Peyer's patch (tissue), 4 donors: ENCODE measurements at places on chromosomes 2 and 18. TPM values are rescaled to one million over a fixed set of nuclear protein-coding genes. Genes with fewer than 3 reads are reported as not detected.

The GPR45 gene
- not detected for total RNA-seq

DNA sequence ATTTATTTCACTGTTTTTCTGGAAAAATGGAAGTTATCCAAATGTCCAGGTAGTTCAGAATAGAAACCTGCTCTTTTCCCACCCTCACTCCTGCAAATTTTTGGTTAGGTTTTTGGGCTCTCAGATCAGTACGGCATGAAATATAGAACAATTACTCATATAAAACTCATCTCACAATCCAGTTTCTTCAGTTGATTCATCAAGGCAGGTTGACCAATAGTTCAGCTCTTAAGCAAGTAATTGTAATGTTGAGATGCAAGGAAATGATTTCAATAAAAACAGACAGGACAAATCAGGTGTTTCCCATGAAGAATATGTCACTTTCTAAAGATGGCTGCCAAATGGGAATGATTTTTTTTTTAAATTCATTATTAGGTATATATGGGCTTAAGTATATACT is 2.0 kb downstream of the RAB27B start:
- no peak for DNase-seq
- no peak overlapping the region for H3K27ac ChIP-seq
- H3K4me1 ChIP-seq = no peaks in the 10 kb centered on the region

The TCF23 gene
- total RNA-seq = not detected

GRCh38 chr18:5538544-5538943 is 5.3 kb downstream of the EPB41L3 start:
- no peak overlapping the region for H3K27ac ChIP-seq
- no peaks in the 10 kb centered on the region for H3K4me1 ChIP-seq
- no peaks in the 10 kb centered on the region for H3K27me3 ChIP-seq
- no peaks in the 10 kb centered on the region for H3K36me3 ChIP-seq

GRCh38 chr2:67633212-67633856 is 236.2 kb downstream of the ETAA1 start:
- no peaks in the 10 kb centered on the region for H3K4me1 ChIP-seq
- H3K36me3 ChIP-seq = no peaks in the 10 kb centered on the region
- H3K27me3 ChIP-seq = no peaks in the 10 kb centered on the region

The MORN2 gene
- 2.5 TPM for total RNA-seq

- H3K27ac ChIP-seq = no peak overlapping the region
- no peak overlapping the region for H3K4me3 ChIP-seq
- no peaks in the 10 kb centered on the region for H3K36me3 ChIP-seq
- DNase-seq = peak; percentile 34
- peaks cover 16% of the 10 kb centered on the region for H3K4me1 ChIP-seq
These were observed 3.0 kb upstream of the ADRA2B start for GRCh38 chr2:96119389-96119751.

The SMAD4 gene
- 106 TPM for total RNA-seq

The CNPPD1 gene
- 14.0 TPM for total RNA-seq

DNA sequence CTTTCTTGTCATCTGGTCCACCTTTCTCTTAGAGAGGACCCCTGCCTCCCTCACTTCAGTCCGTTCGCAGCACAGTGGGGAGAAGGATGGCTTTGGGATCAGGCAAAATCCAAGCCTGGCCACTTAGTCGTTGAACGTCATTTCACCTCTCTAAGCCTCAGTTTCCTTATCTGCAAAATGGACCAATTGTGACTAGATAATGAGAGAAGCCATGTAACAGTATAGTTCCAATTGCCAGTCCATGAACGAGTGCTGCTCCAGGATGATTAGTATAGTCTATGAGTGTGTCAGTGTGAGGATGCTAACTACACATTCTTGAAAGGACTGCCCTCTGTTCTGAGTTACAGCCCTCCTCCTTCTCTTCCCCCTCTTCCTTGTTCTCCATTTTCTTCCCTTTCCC is 1.1 kb downstream of the INHA start:
- no peak for DNase-seq
- no peaks in the 10 kb centered on the region for H3K27me3 ChIP-seq

The TCF7L1 gene
- total RNA-seq = 2.4 TPM

The DCDC2C gene
- not detected for total RNA-seq

DNA sequence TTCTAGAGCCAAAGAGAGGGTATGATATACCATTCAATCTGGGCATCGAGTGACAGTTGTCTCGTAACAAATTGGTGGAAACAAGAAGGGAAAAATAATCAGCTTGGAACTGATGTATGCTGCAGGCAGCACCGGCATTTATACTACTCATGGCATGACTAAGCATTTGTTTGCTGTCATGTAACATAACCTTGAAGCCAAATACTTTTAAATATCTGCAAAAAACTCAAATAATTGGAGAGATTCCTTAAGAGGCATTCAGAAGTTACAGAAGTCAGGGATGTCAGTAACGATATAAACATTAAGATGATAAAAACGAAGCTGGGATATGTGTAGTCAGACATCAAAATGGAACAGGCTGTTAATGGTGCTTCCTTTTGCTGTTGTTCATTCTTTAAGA is 157.3 kb upstream of the MMADHC start:
- no peaks in the 10 kb centered on the region for H3K36me3 ChIP-seq
- H3K4me1 ChIP-seq = no peaks in the 10 kb centered on the region
- H3K4me3 ChIP-seq = no peak overlapping the region
- no peaks in the 10 kb centered on the region for H3K27me3 ChIP-seq
- DNase-seq = no peak
- H3K27ac ChIP-seq = no peak overlapping the region

The ANTXR1 gene
- total RNA-seq = 17.7 TPM

DNA sequence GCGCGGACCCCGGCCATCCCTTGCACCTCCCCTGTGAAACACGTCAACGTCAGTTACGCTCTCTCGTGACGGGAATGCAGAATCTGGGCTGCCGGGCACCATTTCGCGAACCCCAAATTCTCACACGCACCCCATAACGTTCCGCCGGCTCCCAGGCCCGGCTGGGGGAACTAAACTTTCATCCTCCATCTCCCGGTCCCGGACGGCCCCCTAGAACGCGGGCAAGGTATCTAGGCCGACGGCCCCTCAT is 544 bp downstream of the DNAJC27 start:
- peak overlapping the region; percentile 96 for H3K27ac ChIP-seq
- DNase-seq = no peak
- H3K36me3 ChIP-seq = peaks cover 13% of the 10 kb centered on the region
- H3K27me3 ChIP-seq = no peaks in the 10 kb centered on the region

The PNKD gene
- total RNA-seq = 63.9 TPM

DNA sequence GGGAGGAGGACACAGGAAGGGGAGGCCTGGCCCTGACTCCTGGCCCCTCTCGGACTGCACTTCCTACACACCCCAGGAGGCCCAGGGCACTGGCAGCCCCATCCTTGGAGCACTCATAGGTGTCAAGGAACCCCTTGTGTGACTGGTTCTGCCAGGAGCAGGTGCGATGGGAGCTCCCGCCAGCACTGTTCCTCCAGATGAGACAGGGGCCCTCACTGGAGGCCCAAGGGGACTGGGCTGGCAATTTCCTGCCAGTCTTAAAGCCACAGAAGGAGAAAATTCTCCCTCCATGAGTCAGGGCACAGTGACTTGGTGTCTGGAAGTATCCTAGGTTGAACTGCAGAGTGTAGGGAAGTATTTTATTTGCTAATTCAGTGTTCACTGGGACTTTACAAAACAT is 42.8 kb upstream of the MAL start:
- H3K4me3 ChIP-seq = no peak overlapping the region
- no peak overlapping the region for H3K27ac ChIP-seq
- no peaks in the 10 kb centered on the region for H3K36me3 ChIP-seq
- DNase-seq = no peak

The SCN1A gene
- total RNA-seq = not detected

DNA sequence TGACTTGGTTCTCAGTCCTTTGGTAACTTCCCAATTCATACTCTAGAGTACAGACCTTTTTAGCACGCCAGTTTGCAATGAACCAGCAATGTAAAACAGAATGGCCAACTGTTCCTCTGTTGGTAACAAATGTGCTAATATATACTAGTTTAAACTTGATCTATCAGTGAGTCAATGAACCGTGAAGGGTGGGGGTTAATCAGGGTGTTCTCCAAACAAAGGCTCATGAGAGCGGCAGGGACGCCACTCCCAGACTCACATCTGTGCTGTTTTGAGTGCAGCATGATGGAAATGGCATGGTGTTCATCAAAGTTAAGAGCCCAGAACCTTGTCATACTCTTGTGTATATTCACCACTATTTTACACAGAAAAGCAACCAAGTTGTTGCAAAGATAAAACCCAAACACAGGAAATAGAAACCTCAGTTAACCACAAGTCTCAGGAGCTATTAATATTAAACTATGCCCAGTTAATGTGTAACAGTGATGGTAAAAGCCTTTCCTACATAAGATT is 70.3 kb downstream of the CERKL start:
- peak overlapping the region; percentile 21 for H3K4me3 ChIP-seq
- H3K27ac ChIP-seq = no peak overlapping the region
- H3K36me3 ChIP-seq = no peaks in the 10 kb centered on the region
- DNase-seq = no peak
- H3K4me1 ChIP-seq = no peaks in the 10 kb centered on the region

The MYOM1 gene
- 1.8 TPM for total RNA-seq

DNA sequence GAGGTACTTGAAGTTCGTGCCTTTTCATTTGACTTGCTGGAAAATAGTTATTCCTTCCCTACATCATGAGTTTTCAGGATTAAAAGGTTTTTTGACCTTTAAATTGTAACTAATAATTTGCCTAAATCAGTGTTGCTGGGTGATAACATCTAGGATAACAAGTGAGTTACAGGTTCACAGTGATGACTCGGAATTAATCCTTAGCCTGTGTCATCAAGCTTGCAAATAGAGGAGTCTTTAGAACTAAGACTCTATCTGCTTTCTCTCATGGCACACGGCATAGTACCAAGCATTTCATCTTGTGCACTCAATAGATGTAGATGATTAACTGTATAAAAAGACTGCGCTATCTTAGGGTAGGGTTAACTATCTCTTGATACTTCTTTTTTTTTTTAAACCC is 79.5 kb downstream of the CAMKMT start:
- H3K36me3 ChIP-seq = no peaks in the 10 kb centered on the region
- no peaks in the 10 kb centered on the region for H3K4me1 ChIP-seq
- H3K4me3 ChIP-seq = no peak overlapping the region
- no peak overlapping the region for H3K27ac ChIP-seq

- H3K27me3 ChIP-seq = no peaks in the 10 kb centered on the region
- H3K36me3 ChIP-seq = no peaks in the 10 kb centered on the region
- no peaks in the 10 kb centered on the region for H3K4me1 ChIP-seq
- H3K27ac ChIP-seq = no peak overlapping the region
These were observed 216.7 kb downstream of the TMX3 start for GRCh38 chr18:68498185-68498584.

The CNDP1 gene
- not detected for total RNA-seq

DNA sequence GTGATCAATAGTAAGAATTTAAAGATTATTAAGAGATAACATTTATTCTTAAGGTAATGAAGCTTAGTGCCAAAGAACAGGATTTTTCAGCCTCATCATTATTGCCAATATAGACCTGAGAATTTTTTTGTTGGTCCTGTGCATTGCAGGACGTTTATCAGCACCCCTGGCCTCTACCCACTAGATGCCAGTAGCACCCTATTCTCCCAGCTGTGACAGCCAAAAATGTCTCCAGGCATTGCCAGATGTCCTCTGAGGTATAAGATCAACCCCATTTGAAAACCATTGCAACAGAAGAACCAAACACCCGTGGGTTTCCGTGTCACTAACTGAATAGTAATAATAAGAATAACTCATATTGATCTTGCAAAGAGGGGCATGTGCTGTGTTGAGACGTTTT is 700.0 kb upstream of the SOX11 start:
- no peaks in the 10 kb centered on the region for H3K36me3 ChIP-seq
- no peak overlapping the region for H3K4me3 ChIP-seq
- H3K27ac ChIP-seq = no peak overlapping the region
- H3K27me3 ChIP-seq = no peaks in the 10 kb centered on the region

GRCh38 chr2:24747299-24747698 is 45.9 kb downstream of the PTRHD1 start:
- no peaks in the 10 kb centered on the region for H3K4me1 ChIP-seq
- no peaks in the 10 kb centered on the region for H3K27me3 ChIP-seq
- no peak for DNase-seq

- no peak overlapping the region for H3K4me3 ChIP-seq
- peak overlapping the region; percentile 18 for H3K27ac ChIP-seq
- H3K4me1 ChIP-seq = no peaks in the 10 kb centered on the region
- DNase-seq = no peak
These were observed 38.8 kb downstream of the NRP2 start for GRCh38 chr2:205721057-205721449.

DNA sequence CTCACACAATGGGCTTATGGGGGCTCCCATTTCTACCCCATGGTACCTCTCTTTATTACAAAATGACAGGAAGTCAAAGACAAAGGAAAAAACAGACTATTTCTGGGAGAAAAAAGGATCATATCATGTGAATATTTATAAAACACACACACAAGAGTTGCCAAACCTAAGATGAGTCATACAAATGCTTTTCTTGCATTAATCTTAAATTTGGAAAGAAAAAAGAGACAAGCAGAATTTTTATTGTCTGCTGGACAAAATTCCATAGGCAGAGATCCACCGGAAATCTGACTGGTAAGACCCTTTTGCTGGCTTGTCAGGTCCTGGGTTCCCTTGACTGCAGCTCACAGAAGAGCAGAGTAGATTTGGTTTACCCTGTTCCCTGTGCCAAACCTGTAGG is 1732.3 kb upstream of the PIK3C3 start:
- H3K4me1 ChIP-seq = no peaks in the 10 kb centered on the region
- no peak overlapping the region for H3K27ac ChIP-seq
- no peak overlapping the region for H3K4me3 ChIP-seq
- DNase-seq = no peak

GRCh38 chr2:223735035-223735640 is 102.2 kb downstream of the AP1S3 start:
- no peaks in the 10 kb centered on the region for H3K27me3 ChIP-seq
- H3K27ac ChIP-seq = no peak overlapping the region
- no peaks in the 10 kb centered on the region for H3K4me1 ChIP-seq
- no peak for DNase-seq
- no peak overlapping the region for H3K4me3 ChIP-seq
- no peaks in the 10 kb centered on the region for H3K36me3 ChIP-seq

DNA sequence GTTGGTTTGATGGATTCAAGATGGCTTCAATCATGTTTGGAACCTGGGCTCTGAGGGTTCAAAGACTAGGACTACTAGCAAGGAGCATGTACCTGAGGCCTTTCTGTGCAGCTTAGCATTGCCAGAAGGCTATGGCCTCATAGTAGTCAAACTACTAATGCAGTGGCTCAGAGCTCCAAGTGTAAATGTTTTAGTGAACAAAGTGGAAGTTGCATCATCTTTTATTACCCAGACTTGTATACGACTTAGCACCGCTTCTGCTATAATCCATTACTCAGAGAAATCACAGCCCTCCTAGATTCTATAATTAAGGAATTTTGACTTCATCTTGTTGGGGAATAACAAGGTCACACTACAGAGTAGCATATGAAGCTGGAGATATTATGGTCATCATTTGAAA is 210.5 kb downstream of the ERBB4 start:
- no peaks in the 10 kb centered on the region for H3K36me3 ChIP-seq
- no peak overlapping the region for H3K4me3 ChIP-seq
- DNase-seq = no peak
- no peaks in the 10 kb centered on the region for H3K4me1 ChIP-seq
- no peaks in the 10 kb centered on the region for H3K27me3 ChIP-seq

The CLIP4 gene
- total RNA-seq = 40.4 TPM

GRCh38 chr2:6184532-6185292 is 492.5 kb downstream of the SOX11 start:
- H3K4me3 ChIP-seq = no peak overlapping the region
- H3K27me3 ChIP-seq = no peaks in the 10 kb centered on the region
- no peak overlapping the region for H3K27ac ChIP-seq
- no peaks in the 10 kb centered on the region for H3K36me3 ChIP-seq
- no peak for DNase-seq

The RNPEPL1 gene
- 175 TPM for total RNA-seq
